ENCODE measurements at places on chromosomes 4 and X.

DNA sequence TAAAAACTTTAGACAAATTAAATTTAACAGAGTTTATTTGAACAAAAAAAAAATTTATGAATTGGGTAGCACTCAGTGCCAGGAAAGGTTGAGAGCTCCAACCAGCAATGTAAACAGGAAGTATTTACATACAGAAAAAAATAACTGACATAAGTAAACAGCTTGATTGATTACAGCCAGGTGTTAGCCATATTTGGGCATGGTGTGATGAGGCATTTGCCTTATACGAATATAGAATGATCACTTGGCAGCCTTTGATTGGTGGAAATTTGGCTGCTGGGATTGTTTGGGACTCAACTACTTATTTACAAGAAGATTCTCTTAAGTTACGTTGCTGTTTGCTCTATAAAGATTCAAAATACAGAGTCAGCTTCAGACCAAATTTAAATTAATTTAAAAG, 172.0 kb downstream of the ADAM29 start:
- DNase-seq: no peak

- DNase-seq: no peak
These were observed 465.1 kb upstream of the SLIT2 start for GRCh38 chr4:19786616-19787015.

GRCh38 chr4:175424111-175424510, 388.0 kb downstream of the GPM6A start:
- no peak for DNase-seq

DNA sequence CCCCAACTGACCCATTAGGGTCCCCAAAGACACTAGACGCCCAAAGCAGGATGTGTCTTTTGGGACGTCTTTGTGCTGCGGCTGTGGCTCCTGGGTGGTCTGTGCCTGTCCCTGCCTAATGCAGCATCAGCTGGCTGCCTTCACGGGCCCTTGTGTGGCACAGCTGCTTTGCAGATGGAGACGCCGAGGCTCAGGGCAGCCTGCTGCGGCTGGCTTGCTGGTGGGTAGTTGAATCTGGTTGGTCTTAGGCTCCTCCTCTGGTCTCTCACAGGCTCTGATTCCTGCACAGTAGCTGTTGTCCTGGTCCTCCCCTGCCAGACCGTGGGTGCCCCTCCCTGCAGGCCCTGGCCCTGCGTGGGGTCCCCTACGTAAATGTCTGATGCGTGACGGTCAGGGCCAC, 8.1 kb downstream of the CPZ start:
- peak; percentile 83 for DNase-seq

DNA sequence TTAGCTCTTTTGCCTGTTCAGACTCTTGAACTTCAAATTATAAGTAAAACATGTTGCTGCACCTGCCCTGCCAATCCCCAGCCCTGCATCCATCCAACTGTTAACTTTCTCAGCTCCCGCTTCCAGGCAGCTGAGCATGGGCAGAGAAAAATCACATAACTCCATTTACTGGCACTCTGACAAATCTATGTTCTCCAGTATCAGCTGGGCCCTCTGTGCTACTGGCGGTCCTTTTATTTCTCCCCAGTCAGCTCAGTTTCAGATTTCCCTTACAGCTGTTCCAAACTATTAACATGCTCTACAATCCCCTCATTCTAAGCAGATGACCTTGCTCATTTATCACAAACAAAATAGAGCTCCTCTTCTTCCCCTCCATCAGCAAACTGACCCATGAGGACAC, 240.4 kb upstream of the TET2 start:
- no peak for DNase-seq

GRCh38 chr4:163590103-163590502, 95.6 kb downstream of the TMA16 start:
- no peak for DNase-seq

- no peak for DNase-seq
These were observed 38.2 kb upstream of the MYOZ2 start for GRCh38 chr4:119097282-119097900.

DNA sequence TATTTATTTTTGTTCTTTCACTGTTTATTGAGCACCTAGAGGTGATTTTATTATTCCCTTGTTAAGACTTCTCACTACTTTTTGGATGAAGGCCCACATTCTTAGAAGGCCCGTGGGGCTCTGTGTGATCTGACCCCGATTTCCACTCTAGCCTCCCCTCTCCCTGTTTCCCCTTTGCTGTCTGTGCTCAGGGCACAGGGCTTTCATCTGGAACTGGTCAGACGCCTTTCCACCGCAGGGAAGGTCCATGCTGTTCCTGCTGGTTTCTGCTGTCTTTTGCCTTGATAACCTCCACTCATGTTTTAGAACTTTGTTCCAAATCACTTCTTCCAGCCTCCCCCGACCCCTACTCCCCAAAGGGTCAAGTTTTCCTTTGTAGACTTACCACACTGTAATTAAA, 31.3 kb upstream of the ANAPC4 start:
- no peak for DNase-seq

- no peak for DNase-seq
These were observed 25.0 kb downstream of the TLR6 start for GRCh38 chr4:38831653-38832052.

- no peak for DNase-seq
These were observed 54.0 kb upstream of the AMELX start for GRCh38 chrX:11239230-11239629.

- no peak for DNase-seq
These were observed 193.6 kb upstream of the BANK1 start for GRCh38 chr4:101596781-101597552.

DNA sequence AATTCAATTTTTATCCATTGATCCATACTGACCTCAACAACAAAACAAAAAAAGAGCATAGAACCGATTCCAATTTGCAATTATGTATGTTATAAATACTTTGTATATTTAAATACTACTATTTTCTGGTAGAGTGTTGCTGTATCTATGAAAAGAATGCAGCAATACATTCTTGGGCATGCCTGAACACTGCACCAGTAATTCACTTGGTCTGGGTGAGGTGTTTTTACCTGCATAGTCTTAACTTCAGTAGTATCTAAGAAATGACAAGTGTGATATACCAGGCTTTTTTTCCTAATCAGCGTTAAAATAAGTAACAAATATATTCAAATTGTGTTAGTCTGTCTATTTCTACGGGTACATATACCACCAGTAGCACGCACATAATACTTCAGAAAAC, 120.2 kb downstream of the KLHL13 start:
- DNase-seq: no peak

- no peak for DNase-seq
These were observed 125.9 kb upstream of the PABPC4L start for GRCh38 chr4:134327274-134328122.

DNA sequence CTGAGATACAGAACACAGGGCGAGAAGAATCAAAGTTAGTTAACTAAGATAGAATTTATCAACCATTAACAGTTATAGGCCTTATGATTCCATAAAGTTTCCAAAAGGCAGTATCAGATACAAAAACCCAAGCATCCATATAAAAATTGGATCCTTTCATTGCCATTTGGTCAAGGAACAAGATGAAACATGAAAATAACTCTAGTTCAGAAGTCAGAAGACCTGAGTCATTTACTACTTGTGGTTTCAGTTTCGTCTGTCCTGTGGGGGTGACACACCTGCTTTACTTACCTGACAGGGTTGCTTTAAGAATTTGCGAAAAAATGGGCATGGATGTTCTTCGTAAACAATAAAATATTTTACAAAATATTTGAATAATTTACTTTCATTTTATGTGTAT, 130.8 kb downstream of the ANAPC10 start:
- no peak for DNase-seq

- no peak for DNase-seq
These were observed 86.6 kb upstream of the ZDHHC15 start for GRCh38 chrX:75609406-75609805.

GRCh38 chr4:180152831-180153230, 2090.4 kb upstream of the TENM3 start:
- DNase-seq: no peak

GRCh38 chr4:140158365-140159030, 4.5 kb upstream of the MAML3 start:
- DNase-seq: no peak

DNA sequence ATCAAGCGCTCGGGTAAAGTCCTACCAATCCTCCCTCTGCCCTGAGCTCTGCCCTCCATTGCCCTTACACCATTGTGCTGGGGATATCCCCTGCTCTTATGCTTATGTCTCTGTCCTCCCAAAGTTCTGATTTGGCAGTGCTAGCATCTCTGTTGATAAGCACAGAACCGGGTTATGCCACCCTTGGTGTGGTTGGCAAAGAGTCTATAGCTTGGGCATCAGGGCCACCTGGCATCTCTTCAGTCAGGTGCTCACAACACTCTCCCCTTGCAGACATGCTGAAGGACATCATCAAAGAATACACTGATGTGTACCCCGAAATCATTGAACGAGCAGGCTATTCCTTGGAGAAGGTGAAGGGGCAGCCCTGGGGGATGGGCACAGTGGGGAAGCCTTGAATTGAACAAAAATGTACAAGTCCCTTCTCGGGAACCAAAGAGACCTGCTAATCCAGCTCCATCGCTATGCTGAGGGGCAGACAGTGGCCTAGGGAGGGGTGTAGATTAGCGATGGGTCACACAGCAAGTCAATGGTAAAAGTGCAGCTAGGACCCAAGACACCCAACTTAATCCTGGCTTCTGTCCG, 3.8 kb downstream of the MAGED2 start:
- DNase-seq: no peak

GRCh38 chr4:173835903-173836302, 305.9 kb upstream of the HAND2 start:
- no peak for DNase-seq

DNA sequence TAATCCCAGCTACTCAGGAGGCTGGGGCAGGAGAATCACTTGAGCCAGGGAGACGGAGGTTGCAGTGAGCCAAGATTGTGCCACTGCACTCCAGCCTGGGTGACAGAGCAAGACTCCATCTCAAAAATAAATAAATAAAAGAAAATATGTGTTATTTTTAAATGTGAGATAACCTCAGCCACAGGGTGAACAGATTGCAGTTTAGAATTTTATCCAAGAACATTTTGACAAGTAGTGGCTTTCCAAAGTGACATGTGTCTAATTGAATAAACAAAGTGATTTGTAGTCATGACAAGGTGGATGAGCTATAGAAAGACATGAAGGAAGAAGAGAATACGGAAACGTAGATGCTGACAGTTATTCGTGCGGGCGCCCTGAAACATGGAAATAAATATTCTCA, 176.1 kb downstream of the DCTD start:
- no peak for DNase-seq

DNA sequence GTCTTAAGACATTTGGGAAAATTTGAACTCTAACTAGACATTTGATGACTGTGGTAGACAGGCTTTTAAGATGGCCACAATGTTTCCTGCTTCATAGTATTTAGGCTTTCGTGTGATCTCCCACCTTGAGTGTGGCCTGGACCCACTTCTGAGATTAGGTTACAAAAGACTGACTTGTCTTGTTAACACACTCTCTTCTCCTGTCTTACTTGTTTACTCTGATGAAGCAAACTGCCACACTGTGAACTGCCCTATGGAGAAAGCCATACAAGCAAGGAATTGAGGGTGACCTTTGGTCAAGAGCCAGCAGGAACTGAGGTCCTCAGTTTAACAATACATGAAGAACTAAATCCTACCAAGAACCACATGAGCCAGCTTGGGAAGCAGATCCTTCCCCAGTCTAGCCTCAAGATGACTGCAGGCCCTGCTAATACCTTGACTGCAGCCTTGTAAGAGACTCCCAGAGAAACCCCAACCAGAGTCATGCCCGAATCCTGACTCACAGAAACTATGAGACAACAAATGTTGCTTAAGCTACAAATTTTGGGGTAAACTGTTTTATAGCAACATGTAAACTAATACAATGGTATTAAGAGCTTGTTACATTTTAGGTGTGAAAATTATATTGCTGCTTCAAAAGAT, 20.3 kb downstream of the UBA6 start:
- no peak for DNase-seq

GRCh38 chrX:109344678-109345077, 137.2 kb downstream of the GUCY2F start:
- DNase-seq: no peak

DNA sequence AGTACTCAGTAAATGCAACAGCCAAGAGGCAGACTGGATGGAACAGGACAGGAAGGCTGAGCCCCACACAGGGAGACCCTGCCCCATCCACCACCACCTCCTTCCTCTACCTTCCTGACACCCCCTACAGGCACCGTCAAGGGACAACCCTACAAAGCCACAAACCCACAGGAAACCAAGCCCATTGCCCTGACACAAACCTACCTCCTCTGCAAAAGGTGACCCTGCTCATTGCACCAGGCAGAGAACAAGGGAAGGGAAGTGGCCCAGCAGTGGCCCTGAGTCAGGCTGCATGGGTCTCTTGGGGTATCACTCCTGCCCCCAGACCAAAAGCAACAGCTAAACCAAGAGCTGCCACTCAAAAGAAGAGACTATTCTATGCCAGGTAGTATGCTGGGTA, 21.0 kb downstream of the JAKMIP1 start:
- no peak for DNase-seq

DNA sequence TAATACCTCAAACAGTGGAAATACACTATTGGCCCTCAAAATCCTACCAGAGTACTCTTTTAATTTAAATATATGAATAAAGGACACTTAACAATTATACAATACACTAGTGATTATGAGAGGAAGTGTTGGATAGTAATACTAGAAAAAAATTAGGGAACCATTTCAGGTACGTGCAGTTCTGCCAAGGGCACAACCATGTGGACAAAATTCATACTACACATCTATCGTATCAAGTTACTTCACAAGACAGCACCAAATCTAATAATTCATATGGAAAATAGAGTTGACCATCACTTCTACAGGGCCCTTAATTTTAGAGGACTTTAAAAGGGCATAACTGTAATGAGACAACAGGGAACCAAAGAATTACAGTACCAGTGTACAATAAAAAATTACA, 69.2 kb upstream of the ZCCHC13 start:
- DNase-seq: no peak

GRCh38 chr4:175385797-175386196, 426.3 kb downstream of the GPM6A start:
- no peak for DNase-seq

DNA sequence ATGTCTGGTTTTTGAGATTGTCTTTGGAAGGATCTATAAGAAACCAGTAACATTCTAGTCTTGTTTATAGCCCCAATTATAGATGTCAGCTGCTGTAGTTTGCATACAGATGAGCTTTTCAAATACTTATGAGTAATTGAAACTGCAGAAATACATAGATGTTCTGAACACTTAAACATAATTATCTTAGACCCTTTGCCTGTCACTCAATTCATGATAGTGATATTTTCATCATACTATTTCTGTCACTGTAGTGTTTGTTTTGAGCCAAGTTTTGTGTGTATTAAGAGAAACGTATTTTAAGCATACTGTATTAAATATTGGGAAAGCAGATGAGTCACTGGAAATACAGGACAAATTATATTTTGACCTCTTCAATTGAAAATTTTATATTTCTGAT, 69.8 kb upstream of the SMARCA5 start:
- no peak for DNase-seq
